ENCODE measurements at places on chromosomes 7 and 10. TPM values are rescaled to one million over a fixed set of nuclear protein-coding genes. Genes with fewer than 3 reads are reported as not detected.

Gene SNX10
- total RNA-seq = 73.8 TPM

DNA sequence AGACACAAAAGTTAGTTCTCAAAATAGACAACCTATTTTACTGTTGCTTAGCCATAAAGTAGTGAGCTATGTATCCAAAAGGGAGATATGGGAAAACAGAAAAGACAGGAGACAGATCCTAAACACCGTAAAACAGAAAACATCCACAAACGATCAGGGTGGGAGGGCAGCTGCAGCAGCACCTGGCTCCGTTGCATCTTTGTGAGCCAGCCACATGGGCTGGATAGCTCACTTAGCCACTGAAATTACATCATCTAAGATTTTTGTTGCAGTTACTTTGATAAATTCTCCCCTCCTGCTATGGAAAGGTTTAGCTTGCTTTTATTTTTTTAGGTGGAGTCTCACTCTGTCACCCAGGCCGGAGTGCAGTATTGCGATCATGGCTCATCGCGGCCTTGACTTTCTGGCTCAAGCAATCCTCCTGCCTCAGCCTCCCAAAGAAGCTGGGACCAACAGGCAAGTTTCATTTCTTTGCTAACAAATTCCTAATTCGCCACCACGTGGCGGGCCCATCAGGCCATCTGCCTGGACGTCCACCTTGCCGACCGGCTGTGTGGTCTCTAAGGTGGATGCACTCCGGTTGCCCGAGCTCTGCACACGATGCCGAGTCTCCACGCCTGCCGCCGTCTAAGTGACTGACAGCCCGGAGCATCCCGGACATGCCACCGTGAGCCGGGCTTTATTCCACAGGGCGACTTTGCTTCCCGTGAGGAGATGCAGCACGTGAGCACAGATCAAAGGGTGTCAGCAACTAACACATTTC is 159.8 kb downstream of the DIP2C start:
- H3K4me1 ChIP-seq = no peaks in the 10 kb centered on the region
- no peaks in the 10 kb centered on the region for H3K27me3 ChIP-seq
- no peak overlapping the region for H3K4me3 ChIP-seq
- H3K36me3 ChIP-seq = no peaks in the 10 kb centered on the region

Gene OR2A5
- not detected for total RNA-seq

DNA sequence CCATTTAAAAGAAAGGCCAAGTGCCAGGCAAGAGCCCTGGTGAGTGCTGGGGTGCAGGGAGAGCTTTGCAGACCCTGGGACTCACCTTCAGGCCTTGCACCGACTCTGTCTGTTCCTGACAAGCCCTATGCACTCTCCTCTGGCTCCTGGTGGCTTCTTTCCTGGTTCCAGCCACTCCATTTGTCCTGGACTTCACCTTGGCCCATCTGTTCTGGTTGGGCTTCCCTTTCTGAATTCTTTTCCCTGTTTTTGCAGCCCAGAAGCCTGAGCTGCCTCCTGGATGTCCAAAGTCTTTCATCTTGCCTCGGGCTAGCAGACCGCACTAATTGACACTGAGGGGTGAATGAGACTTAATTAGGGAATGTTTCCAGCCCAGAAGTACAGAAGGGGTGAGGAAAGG is 60.5 kb downstream of the PYROXD2 start:
- no peaks in the 10 kb centered on the region for H3K36me3 ChIP-seq
- no peaks in the 10 kb centered on the region for H3K4me1 ChIP-seq
- no peak overlapping the region for H3K27ac ChIP-seq

DNA sequence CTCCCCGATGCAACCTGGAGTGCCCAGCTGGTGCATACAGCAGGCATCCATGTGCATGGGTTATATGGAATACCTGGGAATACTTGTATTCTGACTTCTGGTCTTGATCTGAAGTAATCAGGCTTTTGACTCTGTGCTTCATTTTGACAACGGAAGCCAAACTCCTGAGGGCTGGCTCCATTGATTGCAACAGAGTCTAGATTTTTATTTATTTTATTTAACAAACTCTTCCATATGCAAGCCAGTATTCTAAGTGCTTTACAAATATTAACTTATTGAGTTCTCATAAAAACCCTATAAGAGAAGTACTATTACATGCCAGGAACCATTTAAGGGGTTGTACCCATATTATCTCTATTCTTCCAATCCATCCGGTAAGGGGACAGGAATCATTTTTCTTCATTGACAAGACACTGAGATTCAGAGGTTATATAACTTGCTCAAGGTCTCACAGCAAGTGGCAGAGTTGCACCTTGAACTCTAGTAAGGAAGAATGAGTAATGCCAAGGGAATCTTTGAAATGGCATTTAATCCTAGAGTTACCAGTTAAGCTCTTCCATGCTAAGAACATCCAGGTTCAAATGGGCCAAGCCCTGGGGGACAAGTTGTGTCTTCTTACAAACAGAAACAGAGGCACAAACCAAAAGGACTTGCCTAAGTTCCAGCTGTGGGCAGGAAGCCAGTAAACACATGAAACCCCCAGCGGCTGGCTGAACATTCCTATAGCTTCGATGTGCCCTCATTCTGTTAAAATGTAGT is 241.0 kb downstream of the WDR11 start:
- H3K27me3 ChIP-seq = no peaks in the 10 kb centered on the region
- peak overlapping the region; percentile 28 for H3K27ac ChIP-seq
- no peak overlapping the region for H3K4me3 ChIP-seq

GRCh38 chr7:157895520-157896375 is 558.9 kb downstream of the DNAJB6 start:
- no peak for DNase-seq
- no peaks in the 10 kb centered on the region for H3K4me1 ChIP-seq
- no peak overlapping the region for H3K27ac ChIP-seq
- no peak overlapping the region for H3K4me3 ChIP-seq
- no peaks in the 10 kb centered on the region for H3K36me3 ChIP-seq
- H3K27me3 ChIP-seq = no peaks in the 10 kb centered on the region

DNA sequence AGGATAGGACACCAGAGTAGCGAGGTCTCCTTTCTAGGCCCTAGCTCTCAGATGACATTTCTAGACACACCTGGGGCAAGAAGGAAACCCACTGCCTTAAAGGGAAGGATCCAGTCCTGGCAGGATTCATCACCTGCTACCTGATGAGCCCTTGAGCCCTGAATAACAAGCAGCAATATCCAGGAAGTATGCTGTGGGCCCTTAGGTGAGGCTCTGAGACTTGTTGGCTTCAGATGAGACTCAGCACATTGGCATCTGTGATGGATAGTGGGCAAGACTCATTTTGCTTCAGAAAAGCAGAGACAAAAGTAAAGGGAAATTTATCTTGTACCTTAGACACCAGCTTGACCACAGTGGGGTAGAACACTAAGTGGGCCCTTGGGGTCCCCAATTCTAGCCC is 238.4 kb upstream of the MEOX2 start:
- no peak for DNase-seq
- H3K27ac ChIP-seq = no peak overlapping the region
- H3K4me1 ChIP-seq = no peaks in the 10 kb centered on the region
- no peaks in the 10 kb centered on the region for H3K27me3 ChIP-seq

- no peaks in the 10 kb centered on the region for H3K27me3 ChIP-seq
- no peak overlapping the region for H3K4me3 ChIP-seq
These were observed 9.4 kb downstream of the KIF20B start for GRCh38 chr10:89710753-89711152.

- no peak for DNase-seq
- H3K4me1 ChIP-seq = no peaks in the 10 kb centered on the region
- no peak overlapping the region for H3K4me3 ChIP-seq
- no peaks in the 10 kb centered on the region for H3K27me3 ChIP-seq
- H3K36me3 ChIP-seq = no peaks in the 10 kb centered on the region
These were observed 41.5 kb downstream of the ASB4 start for GRCh38 chr7:95527033-95527775.

Data from upper lobe of right lung (tissue), 1 donor.